Suppressor macrophage treated with lipopolysaccharide for 1 hour (primary cell): ENCODE measurements at places on chromosomes 13 and 19.

- no peak for DNase-seq
Measured at GRCh38 chr19:30647891-30648720, 275.9 kb downstream of the ZNF536 start.

DNA sequence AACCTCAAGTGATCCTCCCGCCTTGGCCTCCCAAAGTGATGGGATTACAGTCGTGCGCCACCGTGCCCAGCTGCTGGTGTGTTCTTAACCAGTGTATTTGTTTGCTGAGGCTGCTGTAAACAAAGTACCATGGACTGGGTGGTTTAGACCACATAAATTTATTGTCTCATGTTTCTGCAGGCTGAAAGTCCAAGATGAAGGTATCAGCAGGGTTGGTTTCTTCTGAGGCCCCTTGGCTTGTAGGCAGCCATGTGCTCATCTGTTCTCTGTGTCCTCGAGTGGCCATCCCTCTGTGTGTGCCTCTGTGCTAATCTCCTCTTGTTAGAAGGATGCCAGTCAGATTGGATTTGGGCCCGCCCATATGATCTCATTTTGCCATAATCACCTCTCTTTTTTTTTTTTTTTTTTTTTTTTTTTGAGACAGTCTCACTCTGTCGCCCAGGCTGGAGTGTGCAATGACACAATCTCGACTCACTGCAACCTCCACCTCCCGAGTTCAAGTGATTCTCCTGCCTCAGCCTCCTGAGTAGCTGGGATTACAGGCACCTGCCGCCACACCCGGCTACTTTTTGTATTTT lies 31.8 kb downstream of the PEX11G start:
- no peak for DNase-seq

DNA sequence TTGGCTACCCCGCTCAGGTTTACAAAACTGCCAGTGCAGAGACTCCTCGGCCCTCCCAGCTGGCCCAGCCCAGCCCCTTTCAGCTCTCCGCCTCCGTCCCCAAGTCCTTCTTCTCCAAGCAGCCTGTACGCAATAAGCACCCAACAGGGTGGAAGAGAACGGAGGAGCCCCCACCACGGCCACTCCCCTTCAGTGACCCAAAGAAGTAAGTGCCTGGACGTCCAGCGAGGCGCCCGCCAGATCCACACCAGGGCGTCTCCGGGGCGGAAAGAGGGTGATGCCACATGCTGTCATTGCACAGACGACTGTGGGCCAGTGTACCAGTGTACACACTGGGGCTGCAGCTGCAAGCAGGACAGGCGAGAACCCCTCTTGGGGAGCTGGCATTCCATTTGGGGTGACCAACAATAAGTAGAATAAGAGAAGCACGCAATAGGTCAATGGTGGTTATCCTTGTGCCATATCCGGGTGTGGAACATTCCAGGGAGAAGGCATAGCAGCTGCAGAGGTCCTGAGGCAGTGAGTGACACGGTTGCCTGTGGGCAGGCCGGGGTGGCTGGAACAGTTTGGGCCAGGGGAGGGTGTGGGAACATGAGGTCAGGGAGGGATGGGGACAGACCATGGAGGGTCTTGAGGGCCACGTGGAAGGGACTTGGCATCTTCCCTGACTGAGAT lies 41.3 kb downstream of the DPF1 start:
- DNase-seq, result no peak

- no peak for DNase-seq
Measured at GRCh38 chr13:109744512-109745051, 41.8 kb downstream of the IRS2 start.

DNA sequence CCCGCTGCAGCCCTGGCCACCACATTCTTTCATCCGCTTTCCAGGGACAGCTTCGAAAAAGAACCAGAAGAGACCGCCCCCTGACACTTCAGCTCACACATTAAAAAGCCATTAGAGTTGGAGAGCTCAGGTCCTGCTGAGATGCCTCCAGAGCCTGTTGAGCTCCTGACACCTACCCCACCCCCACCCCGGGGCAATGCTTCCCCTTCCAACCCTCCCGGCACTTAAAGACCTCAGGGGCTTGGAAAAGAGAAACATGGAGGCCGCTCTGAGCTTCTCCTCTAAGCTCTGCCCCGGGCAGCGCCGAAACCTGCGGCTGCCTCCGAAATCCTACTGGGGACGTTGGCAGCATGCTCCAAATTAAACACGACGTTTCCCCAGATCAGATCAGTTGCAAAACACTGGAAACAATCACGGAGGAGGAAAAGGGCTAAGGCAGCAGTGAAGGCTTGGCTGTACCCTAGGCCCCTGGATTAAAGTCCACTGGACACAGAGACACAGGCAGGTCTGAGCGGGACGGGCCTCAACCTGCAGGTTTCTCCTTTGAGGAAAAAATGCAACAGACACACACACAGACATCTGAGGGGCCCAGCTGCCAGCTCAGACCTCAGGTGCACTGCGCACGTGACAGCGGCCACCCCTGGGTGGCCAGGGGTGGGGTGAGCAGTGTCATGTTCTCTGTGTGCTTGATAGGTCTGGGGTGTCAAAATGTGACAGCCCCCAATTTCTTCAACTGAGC lies 9.6 kb downstream of the SH3GL1 start:
- no peak for DNase-seq

DNA sequence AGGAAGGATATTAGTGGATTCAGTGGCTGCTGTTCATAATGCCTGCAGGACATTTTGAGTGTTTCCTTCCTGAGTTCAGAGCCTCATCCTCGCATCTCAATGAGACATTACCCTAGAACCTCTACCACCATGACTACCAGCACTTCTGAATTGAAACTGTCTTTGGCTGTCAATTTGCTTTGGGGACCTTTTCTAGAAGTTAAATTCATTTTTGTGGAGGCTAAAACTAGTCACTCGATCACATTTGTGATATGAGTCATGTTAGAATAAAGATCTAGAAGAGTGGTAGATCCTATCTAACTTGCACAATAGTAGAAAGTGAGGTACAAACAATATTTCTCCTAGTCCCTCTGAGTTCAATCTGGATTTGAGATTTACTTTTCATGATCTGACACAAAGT lies 124.9 kb downstream of the KCNRG start:
- no peak for DNase-seq

GRCh38 chr13:31009166-31009565 lies 76.7 kb downstream of the TEX26 start:
- no peak for DNase-seq

GRCh38 chr13:41383386-41383785 lies 72.3 kb downstream of the NAA16 start:
- peak; percentile 86 for DNase-seq

DNA sequence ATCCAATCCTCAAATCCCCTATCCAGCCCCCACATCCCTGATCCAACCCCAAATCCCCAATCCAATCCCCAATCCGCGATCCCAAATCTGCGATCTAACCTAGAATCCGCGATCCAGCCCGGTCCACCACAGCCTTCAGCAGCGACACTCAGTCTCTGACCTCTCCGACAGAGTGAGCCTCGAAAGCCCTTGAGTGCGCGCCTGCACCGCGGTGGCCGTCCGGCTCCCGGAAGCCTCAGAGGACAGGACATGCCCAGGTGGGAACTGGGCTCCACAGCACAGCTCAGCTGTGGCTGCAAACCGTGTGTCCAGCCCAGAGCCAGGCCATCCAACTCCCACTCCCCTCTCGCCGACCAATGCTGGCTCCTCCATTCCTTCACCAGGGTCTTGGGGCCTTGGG lies 48.8 kb upstream of the C1QTNF9B start:
- DNase-seq, result no peak

DNA sequence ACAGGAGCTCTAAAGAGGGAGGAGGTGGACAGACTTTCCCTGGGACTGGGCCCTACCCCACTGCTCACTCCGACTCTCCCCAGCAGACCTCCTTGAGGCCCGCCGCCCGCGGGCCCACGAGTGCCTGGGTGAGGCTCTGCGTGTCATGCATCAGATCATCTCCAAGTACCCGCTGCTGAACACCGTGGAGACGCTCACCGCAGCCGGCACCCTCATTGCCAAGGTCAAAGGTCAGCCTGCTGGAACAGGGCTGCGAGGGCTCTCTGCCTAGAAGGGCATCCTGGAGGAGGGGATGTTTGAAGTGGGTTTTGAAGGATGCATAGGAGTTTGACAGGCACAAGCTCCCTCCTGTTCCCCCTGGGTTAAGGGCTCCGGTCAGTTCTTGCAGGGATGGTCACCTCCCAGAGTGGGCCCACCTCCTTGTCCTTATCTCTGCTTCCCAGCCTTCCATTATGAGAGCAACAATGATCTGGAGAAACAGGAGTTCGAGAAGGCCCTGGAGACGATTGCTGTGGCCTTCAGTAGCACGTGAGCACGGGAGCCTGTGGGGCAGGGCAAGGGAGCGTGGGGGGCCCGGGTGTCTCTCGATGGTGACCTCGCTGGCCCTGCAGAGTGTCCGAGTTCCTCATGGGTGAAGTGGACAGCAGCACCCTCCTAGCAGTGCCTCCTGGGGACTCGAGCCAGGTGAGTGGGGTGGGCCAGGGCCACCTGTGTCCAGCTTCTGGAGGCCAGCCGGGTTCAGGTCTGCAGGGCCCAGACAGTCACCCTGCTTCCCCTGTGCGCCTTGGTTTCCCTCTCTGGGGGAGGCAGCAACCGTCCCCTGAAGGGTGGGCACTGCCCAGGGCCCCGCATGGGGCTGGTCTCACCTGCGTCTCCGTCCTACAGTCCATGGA lies 6.3 kb downstream of the ARHGAP45 start:
- no peak for DNase-seq

- no peak for DNase-seq
Measured at GRCh38 chr19:55423225-55424005, 15.8 kb upstream of the UBE2S start.

DNA sequence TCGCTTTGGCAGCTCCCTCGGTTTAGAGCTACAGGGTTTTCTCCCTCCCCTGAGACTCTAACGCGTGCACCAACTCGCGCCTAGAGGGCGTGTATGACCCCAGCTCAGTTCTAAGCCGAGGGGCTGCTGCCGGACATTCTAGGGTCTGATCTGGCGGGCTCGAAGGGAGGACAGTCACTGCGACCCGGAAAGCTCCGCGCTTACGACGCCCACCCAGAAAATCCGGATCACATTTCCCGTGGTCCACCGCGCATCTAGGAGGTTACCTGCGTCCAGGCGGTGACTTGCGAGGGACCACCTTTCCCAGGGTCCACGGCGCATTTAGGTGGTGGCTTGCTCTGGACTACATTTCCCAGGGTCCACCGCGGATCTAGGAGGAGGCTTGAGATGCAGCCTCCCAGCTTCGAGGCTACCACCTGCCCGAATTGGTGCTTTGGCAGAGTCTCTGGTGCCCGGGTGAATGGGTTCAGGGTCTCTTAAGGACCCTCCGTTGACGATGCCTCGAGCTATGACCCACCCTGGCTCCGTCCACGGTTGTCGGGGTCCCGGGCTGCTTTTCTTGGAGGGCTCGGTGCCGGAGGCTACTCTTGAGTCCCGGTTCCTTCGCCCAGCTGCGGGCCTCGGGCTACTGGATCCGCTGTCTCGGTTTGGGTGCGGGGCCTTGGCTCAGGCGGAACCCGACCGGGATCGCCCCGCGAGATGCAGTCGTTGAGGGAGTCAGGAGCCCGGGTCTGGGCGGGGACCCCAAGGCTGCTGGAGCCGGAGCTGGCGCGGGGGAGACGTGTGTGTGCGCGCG lies 30.5 kb downstream of the ZNF146 start:
- DNase-seq, result no peak

DNA sequence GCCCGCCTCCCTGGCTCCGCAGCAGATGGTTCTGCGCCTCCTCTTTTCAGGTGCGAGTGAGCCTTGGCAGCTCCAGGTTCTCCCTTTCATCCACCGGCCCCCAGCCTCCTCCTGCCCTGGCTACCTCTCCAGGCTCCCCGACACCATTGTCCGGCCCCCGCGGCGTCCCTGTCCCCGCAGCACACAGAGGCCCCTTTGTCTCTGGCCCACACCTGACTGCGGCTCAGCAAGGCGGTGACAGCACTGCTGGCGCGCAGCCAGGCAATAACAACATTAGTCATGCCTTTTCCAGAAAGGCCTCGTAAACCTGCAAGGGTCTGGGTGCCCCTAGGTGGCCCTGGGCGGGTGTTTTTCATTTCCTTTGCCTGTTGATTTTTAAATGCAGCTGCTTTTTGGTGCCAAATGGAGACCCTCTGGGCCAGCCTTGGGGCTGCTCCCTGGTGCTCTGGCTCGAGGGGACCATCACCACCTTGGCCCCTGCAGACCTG lies 73.2 kb upstream of the MEDAG start:
- no peak for DNase-seq

GRCh38 chr13:57558051-57558467 lies 73.5 kb upstream of the PCDH17 start:
- peak; percentile 7 for DNase-seq

DNA sequence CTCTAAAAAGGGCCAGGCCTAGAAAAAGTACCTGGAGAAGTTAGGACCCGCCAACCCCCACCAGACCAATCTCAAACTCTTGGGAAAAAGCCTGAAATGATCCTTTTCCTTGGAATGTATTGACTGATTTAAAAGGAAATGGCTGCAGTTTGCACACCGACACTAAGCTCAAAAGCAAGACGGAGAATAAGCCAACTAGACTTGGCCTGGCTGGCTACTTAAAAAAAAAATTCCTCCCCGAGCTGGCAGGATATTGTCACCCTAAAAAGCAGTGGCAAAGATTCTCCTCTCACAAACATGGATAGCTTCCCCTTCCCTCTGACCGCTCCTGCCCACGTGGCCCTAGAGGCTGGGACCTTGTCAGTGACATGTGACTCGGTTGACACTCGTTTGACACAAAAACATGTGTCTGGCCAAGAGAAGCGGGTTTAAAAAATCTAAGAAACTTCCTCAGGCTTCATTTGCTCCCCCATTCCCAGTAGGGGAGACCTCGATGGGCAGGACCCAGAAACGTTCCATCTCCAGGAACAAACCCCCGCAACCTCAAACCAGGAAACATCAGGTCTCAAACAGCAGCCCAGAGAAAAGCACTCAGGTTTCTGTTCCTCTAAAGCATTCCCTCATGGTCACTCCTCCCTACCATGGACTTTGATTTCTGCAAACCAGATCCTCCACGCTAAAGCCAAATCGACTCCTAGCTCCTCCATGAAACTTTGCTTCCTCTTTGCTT lies 1.3 kb downstream of the RFX1 start:
- DNase-seq, result peak; percentile 89

DNA sequence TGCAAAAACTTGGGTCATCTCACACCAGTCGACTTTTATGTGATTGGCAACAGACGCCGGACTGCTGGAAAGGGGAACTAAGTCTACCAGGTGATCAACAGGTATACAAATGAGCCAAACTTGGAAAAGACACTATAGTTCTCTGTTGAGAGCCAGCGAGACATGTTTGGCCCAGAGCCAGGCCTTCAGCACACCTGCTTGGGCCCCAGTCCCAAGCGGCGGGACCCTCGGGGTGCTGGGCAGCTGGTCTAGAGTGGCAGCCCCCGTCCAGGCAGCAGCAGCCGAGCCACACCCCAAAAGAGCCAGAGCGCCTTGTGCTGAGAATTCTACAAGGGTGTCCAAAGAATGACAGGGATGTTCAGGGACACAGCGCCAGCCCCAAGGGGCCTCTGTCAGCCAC lies 28.0 kb downstream of the NAXD start:
- no peak for DNase-seq
